CD4-positive, alpha-beta T cell treated with Interleukin-17A for 4 hours (primary cell): ENCODE measurements at places on chromosomes 11 and 22.

DNA sequence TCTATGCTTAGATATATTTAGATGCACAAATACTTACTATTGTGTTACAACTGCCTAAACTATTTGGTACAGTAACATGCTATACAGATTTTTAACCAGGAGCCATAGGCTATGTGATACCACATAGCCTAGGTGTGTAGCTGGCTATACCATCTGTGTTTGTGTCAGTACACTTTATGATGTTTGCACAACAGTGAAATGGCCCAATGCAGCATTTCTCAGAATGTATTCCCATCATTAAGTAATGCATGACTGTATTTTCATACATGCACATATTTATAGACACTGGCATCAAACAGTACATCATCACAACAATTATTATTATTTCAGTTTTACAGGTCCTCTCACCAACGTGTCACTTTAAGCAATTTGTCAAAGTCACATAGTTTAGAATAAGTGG lies 979.5 kb upstream of the TENM4 start:
- DNase-seq = no peak

DNA sequence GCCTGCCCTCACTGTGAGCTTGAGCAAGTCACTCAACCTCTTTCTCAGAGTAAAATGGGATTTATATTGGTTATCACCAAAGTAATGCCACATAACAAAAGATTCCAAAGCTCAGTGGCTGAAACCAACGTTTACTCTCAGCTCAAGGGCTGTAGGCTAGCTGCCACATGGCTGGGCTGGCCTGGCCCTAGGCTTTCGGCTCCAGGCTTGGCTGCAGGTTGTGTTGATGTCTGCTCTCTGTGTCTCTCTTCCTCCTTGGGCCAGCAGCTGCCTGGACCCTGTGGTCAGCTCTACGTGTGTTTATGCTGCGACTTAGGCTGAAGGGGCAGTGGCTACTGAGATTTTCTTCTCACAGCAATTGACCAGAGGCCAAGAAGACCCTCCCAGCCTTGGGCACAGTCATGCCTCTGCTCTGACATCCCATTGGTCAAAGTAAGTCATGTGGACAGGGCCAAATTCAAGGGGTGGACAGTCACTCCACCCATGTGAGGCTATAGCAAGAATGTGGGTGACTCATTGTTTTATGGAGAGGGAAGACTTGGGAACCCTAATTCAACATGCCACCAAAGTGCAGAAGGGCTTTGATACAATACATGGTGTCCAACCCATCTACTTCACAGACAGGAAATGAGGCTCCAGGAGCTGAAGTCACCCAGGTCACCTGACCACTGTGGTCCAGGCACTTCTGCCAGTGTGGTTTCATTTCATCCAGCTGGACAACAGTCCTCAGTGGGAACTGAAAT lies 90.6 kb downstream of the TSPAN18 start:
- no peak for DNase-seq

DNA sequence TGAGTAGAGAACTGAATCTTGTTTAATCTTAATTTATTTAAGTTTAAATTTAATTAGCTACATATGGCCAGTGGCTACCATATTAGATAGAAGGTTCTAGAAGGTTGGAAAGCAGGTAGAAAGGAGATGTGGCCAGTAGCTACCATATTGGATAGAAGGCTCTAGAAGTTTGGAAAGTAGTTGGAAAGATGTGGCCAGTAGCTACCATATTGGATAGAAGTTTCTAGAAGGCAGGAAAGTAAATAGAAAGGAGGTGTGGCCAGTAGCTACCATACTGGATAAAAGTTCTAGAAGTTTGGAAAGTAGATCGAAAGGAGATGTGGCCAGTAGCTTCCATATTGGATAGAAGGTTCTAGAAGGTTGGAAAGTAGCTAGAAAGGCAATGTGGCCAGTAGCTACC lies 2.2 kb downstream of the CRYBA4 start:
- no peak for DNase-seq

DNA sequence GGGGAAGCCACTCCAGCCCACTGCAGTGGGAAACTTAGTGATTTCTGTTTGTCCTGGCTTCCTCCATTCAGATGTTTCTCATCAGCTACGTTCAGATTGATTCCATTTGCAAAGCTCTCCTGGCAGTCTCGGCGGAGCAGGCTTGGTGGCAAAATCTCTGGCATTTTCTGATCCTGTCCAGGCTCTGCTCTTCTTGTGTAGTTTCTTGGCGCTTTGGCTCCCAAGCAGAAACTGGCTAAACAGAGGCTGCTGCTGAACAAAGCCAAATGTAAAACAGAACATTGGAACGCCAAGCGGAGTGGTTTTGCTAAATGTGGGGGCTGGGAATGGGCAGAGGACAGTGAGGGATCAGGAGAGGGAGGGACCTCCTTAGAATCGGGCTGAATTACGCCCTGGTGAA lies 36.7 kb downstream of the ADAMTS8 start:
- no peak for DNase-seq

- no peak for DNase-seq
Observed at GRCh38 chr22:26308467-26308866, 120.6 kb upstream of the ASPHD2 start.

GRCh38 chr22:22197993-22198402 lies 46.6 kb upstream of the VPREB1 start:
- DNase-seq = no peak

DNA sequence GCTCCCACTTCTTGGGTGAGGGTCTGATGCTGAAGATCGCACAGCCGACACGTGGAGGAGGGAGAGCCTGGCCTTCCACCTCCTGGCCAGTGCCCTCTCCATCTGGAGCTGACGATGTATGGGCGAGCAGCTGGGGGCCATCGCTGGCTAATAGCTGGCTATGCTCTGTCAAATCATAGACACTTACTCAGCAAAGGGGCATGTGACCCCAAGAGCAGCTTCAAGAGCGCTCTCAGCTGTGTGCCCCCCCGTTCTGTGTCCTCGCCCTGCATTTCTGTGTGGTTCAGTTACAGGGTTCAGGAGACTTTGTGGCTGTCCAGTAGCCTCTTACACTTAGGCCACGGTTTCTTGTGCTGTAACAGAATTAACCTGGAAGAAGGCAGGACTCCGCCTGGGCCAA lies 26.4 kb downstream of the FBLN1 start:
- no peak for DNase-seq

- DNase-seq = no peak
Observed at GRCh38 chr11:64253043-64253442, 1.7 kb downstream of the PLCB3 start.
